Activated T-helper 1 cell treated with anti-CD3 and anti-CD28 coated beads, Interleukin-2, amount 50 U/mL, for 16 hours (primary cell): ENCODE measurements at places on chromosomes 7 and 10.

DNA sequence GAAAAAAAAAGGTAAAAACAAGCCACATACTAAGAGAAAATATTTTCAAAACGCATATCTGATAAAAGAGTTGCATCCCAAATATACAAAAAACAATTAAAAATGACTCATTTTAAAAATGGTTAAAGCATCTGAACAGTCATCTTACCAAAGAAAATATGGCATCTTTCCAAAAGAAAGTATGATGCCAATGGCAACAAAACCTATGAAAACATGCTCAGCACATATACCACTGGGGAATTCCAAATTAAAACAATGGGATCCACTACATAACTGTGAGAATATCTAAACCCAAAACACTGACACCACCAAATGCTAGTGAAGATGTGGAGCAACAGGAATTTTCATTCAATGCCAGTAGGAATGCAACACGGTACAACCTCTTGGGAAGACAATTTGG is 39.3 kb downstream of the VSTM2A start:
- DNase-seq, result no peak

DNA sequence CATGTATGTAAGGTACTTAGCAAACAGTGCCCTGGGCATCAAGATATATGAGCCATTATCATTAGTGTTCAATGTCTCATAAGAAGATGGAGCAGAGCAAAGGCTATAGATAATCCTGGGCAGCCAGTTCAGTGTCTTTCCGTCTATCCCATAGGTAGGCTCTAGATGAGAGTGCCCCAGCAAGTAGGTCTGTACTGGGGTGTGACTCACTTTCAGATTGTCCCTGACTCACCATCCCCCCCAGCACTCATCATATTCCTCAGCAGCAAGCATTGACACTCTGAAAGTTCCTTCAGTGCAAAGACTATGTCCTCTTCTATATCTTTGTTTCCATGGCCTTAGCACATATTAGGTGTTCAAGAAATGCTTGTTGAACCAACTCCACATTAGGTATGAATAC is 20.0 kb upstream of the FAM204A start:
- no peak for DNase-seq

- DNase-seq, result no peak
These were observed 56.1 kb upstream of the ADO start for GRCh38 chr10:62748386-62748785.

DNA sequence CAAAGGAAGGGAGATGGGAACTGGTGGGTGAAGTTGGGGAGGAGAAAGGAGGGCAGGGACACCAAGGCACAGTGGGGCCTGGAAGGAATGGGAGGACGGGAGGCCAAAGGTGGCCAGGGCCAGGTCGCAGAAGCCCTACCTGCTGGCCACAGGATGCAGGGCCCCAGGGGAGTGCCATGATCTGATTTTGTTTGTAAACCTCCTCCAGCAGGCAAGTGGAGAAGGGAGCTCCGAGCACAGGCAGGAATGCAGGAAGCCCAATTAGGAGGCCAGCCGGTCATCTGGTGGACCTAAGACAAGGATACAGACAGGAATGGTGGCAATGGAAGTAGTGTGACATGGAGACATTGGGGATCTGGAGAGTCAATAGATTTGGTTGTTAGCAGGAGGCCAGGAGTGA is 107.0 kb upstream of the ZMIZ1 start:
- DNase-seq, result no peak
